ENCODE measurements at places on chromosomes 13 and 19. TPM values are rescaled to one million over a fixed set of nuclear protein-coding genes. Genes with fewer than 3 reads are reported as not detected.

The GSX1 gene
- not detected for total RNA-seq

GRCh38 chr19:3808420-3809143 is 22.4 kb upstream of the MATK start:
- no peak for DNase-seq

The CACNA1A gene
- 0.14 TPM for total RNA-seq

GRCh38 chr19:19081642-19082151 is 17.9 kb downstream of the SLC25A42 start:
- DNase-seq = no peak

GRCh38 chr19:29583196-29583999 is 22.7 kb upstream of the POP4 start:
- DNase-seq = no peak

The CD33 gene
- not detected for total RNA-seq

DNA sequence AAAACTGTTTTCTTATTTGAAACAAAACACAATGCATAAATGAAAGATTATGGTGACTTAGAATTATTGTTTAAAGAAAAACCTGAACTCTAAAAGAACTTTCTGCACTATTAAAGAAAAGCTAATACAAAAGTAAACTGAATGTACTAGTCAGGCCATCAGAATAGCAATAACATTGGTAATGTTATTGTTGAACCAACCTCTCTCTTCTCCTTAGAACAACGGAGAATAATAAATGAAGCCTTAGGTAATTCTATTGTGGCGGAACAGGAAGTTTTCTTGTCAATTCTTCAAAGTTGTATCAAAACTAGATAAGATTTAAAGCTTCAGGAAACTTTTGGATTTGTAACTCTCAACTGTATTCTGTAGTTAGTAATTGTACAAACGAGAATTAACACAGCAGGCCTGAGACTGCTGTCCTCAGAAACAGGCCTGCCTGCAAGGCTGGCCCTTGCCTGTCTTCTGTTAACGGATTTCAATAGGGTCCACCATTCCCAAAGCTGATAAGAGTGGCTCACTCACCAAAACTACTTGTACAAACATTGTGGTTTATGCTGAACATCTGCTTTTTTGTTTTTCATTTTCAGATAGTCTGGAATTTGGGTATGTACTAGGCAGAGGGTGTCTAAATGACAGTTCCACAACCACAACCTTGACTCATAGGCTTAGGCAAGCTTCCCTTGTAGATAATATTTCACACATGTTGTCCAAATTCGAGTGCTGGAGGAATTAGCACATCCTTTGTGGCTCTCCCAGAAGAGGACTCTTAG is 825.8 kb downstream of the GPC5 start:
- DNase-seq = no peak

- DNase-seq = no peak
Observed at GRCh38 chr13:61110732-61111131, 304.9 kb downstream of the PCDH20 start.

Measured in dermis blood vessel endothelial cell (primary cell).